8988T (cell line): ENCODE measurements at places on chromosomes 3 and 15.

- DNase-seq, result no peak
Observed at GRCh38 chr15:58839485-58839884, 68.4 kb downstream of the MINDY2 start.

- DNase-seq, result no peak
Observed at GRCh38 chr15:68371160-68371559, 60.8 kb downstream of the ITGA11 start.

DNA sequence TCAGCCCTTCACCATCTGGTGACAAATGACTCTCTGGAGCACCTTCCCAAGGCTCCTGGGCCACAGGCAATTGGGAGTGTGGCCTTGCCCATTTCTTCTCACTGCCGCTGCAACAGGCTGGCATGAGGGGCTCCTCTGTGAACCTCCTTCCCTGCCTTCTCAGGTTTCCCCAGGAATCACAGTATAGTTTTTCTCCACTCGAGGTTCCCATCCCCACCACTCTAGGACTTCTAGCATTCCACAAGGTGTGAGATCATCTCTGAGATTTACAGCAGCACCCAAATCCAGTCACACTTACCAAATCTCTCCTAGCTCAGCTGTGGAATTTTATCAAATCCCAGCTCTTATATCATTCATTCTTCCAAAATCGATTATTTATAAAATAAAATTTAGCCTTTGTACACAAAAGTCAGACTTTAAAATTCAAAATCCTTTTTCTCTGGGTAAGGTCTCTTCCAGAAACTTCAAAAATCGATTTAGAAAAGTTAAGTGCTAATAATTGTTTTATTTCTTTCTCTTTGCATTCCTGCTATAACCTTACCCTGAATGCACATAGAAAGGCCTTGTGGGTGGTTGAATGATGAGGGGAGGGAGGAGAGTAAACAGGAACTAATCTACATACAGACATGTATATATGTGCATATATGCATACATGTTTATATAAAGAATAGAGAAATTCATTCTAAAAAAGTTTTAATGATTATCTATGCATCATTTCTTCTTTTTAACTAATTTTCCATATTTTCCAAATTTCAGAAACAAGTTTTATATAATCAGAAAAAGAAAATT lies 18.9 kb upstream of the ATP13A4 start:
- no peak for DNase-seq

GRCh38 chr15:73887481-73887880 lies 14.1 kb downstream of the TBC1D21 start:
- DNase-seq, result no peak

- DNase-seq, result no peak
Observed at GRCh38 chr3:2915826-2916225, 194.3 kb downstream of the IL5RA start.
